ENCODE measurements at places on chromosomes 13 and 19. TPM values are rescaled to one million over a fixed set of nuclear protein-coding genes. Genes with fewer than 3 reads are reported as not detected.

Gene ADAMTSL5
- 2.7 TPM for total RNA-seq

Gene ZNF525
- total RNA-seq, result 0.42 TPM

Gene PRODH2
- 0.18 TPM for total RNA-seq

Gene KRTDAP
- not detected for total RNA-seq

Gene TTYH1
- total RNA-seq, result not detected

Gene NLRP4
- not detected for total RNA-seq

Gene USP12
- total RNA-seq, result 22.7 TPM

Gene CCDC169
- 0.57 TPM for total RNA-seq

Gene DMKN
- 34.8 TPM for total RNA-seq

Gene HSPB6
- total RNA-seq, result 0.10 TPM
